Caco-2 (cell line): ENCODE measurements at places on chromosomes 7 and 10. TPM values are rescaled to one million over a fixed set of nuclear protein-coding genes. Genes with fewer than 3 reads are reported as not detected.
A peak's percentile ranks its signal among the peaks of the same experiment; 100 is the strongest.

DNA sequence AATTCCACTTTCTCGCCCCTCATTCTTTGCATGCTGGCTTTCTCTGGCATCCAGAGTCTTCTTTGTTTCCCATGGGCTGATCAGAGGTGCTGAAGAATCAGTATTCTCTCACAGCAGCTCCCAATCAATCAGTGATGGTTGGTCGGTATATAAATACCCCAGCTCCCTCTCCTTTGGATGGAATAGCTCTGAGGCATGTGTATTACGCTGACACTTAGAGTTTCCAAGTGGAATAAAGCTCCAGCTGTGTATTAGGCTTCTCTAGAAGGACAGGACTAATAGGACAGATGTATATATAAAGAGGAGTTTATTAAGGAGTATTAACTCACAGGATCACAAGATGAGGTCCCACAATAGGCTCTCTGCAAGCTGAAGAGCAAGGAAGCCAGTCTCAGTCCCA lies 218.3 kb upstream of the GRB10 start:
- no peak for DNase-seq

DNA sequence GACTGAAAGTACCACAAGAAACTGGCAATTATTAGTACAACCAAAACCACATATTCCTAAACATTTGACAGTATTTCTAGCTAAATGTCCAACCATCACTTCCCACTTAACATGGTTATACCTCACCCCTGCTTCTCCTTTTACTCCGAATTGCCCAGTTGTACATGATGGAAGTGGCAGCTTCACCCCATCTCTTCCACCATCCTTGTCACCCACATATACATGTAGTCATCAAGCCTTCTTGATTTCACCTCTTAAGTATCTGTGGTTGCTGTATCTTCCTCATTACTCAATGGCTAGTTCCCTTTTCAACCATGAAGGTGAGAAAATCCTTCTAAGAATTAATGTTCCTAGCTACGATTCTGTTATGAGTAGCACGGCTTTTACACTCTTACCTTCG lies 388.2 kb downstream of the CALN1 start:
- DNase-seq = no peak

GRCh38 chr10:121556455-121556854 lies 41.8 kb downstream of the FGFR2 start:
- DNase-seq = no peak

- no peak for DNase-seq
These were observed 115.4 kb downstream of the MLLT10 start for GRCh38 chr10:21649454-21649872.

The VWA2 gene
- 1.2 and 1.3 TPM in 2 replicates for total RNA-seq

The OR2A5 gene
- not detected in 2 replicates for total RNA-seq

GRCh38 chr7:129887865-129888264 lies 64.9 kb downstream of the UBE2H start:
- DNase-seq = no peak

The SFTPA1 gene
- not detected in 2 replicates for total RNA-seq

The IMMP2L gene
- 9.5 and 14.8 TPM in 2 replicates for total RNA-seq

GRCh38 chr10:63553473-63553872 lies 32.3 kb downstream of the REEP3 start:
- no peak for DNase-seq

- DNase-seq = no peak
These were observed 35.2 kb upstream of the FZD1 start for GRCh38 chr7:91228927-91229558.

The ZNF117 gene
- 5.8 and 7.2 TPM in 2 replicates for total RNA-seq

The OPN1SW gene
- not detected in 2 replicates for total RNA-seq

DNA sequence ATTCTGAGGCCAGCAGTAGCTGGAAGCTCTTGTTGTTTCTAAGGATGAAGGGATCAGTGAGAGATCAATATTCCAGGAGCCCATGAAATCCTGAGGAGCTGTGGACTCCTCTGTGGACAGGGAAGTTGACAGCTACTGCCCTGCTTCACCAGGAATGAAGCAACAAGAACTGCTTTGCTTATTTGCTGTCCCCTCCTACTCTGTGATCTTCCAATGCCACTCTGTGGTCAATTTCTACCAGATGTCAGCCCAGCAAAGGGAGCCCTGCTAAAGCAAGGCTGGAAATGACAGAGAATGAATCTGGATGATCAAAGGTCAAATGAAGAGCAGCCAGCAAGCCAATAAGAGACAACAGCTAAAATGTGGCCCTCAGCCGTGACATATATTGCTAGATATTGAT lies 227.5 kb upstream of the CHRM2 start:
- no peak for DNase-seq

GRCh38 chr10:116567335-116567734 lies 21.6 kb downstream of the PNLIP start:
- no peak for DNase-seq

DNA sequence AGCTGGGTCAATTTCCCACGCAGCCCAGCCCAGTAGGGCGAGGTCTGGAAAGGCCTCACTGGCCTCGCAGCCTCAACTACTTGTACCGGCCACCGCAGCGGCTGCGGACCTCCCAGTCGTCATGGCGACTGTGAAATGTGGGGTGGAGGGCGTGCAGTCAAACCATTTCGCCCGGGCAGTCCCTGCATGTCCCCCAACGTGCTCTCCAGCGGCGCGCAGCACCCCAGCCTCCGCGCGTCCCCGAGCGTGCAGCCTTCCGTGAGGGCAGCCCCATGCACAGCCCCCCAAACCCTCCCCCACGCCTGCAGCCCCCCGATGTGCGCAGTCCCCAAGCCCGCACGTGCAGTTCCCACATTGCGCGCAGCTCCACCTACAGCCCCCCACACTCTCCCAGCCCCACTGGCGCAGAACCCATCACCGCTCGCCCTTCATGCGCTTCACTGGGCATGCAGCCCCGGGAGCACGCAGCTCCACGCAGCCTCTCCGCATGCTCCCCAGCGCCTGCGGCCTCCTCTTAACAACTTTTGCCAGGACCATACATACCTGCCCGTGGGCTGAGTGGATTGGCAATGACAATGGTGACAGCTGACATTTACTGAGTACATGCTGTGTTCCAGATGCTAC lies 34.5 kb upstream of the SFTPD start:
- no peak for DNase-seq

The ARHGEF35 gene
- 15.7 and 20.5 TPM in 2 replicates for total RNA-seq

The TUBAL3 gene
- 0.39 TPM in 1 of 2 replicates, not detected in the other for total RNA-seq

The CH25H gene
- not detected in 2 replicates for total RNA-seq

GRCh38 chr7:24786941-24787340 lies 29.7 kb upstream of the GSDME start:
- DNase-seq = no peak

The LDB3 gene
- total RNA-seq = 0.09 TPM in 1 of 2 replicates, not detected in the other

DNA sequence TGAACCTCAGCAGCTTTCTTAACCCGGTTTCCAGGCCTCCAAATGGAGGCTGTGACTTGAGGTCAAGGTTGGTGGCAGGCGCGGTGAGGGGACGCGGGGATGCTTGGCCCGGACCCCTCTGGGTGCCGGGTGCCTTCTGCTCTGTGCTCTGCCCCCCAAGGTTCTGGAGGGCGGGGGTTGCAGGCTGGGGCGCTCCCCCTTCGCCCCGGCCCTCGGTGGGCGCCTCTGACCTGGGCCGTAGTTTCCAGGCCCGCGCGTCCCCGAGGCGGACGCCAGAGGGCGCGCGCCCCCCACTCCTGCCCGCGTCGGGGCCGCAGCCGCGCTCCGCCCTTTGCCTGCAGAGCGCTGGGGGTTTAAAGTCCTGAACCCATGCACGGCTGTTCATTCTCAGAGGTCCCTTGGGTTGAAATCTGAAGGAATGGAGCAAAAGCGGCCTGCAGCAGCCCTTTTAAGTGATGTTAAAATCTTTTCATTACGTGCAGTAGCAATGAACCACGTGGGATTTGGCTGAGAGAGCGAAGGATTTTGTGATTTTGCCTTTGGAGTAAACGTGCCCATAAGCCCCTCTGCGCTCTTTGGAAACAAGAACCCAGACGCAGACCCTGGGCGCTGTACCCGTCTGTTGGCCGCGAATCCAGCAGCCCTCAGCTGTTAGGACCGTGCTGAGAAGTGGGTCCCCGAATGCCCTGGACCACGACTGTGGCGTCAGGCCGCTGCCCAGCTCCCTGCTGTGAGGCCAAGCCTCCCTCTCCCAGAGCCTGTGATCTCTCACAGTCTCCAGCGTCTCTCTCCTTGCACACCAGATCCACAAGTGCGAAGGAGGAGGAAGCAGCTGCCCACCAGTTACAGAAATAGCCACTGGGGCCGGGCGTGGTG lies 135.0 kb downstream of the ACTR3B start:
- no peak for DNase-seq

The CC2D2B gene
- 0.39 and 0.77 TPM in 2 replicates for total RNA-seq

- no peak for DNase-seq
These were observed 100.1 kb upstream of the STK17A start for GRCh38 chr7:43482679-43483252.

DNA sequence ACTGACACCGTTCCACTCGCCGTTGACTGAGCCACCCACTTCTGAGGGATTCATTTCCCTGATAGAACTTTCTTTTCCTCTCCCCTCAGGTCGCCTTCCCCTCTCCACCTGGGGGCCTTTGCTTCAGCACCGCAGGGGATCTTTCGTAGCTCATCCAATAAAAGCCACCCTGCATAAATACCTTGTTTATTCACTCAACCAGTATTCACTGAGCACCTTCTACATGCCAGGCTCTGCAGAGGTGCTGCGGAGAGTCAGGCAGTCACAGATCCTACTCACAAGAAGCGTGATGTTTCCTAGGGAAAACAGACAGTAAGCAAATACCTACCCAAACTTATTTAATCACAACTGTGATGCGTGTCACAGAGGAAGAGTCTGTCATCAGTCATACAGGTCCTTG lies 127.7 kb downstream of the TEX36 start:
- no peak for DNase-seq

DNA sequence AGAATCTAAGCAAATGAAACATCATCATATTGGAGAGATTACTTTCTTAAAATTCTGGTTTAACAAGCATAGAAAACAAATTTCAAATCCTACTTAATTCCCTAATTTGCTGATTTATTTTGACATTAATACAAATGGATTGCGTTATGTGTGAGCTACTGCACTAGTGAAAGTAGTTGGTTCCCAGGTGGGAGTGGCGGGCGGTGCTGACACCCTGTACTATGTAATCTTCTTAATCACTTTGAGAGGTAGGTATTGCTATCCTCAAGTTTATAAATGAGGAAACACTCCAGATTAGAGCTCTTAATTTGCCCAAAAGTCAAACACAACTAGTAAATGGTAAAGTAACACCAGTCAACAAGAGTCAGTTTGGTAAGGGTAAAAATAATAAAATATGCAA lies 131.1 kb downstream of the ELAPOR2 start:
- no peak for DNase-seq

The ADGRA1 gene
- not detected in 2 replicates for total RNA-seq

DNA sequence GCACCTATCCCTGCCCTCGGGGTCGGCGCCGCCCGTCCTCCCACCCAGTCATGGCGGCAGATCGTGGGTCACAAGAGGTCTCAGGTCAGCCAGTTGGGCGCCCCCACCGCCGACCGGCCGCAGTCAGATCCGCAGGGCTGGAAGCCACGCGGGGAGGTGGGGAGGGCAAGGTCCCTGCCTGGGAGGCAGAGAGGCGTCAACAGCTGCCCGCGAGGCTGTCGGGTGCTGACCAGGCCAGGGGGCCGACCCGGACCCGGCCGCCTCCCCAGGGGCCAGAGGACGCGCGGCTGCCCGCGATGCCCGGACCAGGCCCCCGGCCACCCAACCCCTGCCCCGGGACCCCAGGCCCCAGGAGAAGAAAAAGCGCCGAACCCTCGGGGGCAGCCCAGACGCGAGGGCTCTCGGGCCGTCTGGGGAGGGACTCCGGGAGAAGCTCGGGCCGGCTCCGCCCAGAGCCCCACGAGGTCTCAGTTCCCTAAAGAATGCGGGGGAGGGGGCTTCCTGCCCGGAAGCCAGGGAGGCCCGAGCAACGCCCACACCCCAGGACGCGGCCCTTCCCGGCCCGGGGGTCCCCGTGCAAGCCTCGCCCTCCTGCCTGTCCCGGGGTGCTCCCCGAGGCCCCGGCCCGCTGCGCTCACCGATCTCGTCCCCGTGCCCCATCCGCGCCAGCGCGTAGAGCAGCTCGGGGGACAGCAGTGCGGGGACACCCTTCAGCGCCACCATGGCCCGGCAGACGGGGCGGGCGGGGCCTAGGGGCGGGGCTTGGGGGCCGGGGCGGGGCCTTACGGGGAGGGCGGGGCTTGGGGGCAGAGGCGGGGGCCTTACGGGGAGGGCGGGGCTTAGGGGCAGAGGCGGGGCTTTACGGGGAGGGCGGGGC lies at the start of gene FUOM:
TSS of gene FUOM (minus strand) at position 735 of the 877 bp plus-strand sequence. CDS start at position 723, 12 bp downstream.
- peak; percentile 91 for DNase-seq

- DNase-seq = no peak
These were observed 47.5 kb downstream of the INHBA start for GRCh38 chr7:41655426-41655825.

The FGFR2 gene
- total RNA-seq = 266 and 286 TPM in 2 replicates

DNA sequence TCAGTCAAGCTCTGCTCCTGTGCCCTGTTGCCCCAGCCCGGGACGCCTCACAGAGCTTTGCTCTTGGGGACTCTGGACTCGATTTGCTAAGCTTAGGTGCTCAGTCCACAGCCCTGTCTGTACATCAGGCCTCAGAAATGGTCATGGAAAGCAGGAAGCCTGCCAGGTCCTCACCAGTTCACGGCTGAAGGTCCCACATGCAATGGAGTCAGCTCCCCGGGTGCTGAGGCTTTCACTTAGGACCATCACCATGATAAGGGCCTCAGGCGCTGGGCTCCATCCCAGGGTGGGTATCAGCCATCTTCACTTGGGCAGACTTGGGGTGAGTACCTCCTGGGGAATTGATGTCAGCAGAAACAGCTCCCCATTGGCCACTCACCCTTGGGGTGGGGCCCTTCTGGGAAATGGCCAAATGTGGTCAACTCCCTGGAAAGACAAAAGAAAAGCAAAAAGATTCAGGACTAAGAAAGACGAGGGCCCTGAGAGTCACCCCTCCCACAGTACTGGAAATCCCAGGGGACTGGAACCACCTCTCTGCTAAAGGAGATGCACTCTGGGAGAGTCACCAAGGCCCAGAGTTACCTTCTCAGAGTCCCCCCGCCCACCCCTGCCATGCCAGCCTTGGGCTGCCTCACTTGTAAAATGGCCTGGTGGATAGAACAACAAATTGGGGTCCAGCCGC lies 37.6 kb downstream of the FAM53B start:
- no peak for DNase-seq

The GIMAP6 gene
- total RNA-seq = not detected in 2 replicates

- DNase-seq = no peak
These were observed 497.3 kb upstream of the GALNT17 start for GRCh38 chr7:70634610-70635068.

DNA sequence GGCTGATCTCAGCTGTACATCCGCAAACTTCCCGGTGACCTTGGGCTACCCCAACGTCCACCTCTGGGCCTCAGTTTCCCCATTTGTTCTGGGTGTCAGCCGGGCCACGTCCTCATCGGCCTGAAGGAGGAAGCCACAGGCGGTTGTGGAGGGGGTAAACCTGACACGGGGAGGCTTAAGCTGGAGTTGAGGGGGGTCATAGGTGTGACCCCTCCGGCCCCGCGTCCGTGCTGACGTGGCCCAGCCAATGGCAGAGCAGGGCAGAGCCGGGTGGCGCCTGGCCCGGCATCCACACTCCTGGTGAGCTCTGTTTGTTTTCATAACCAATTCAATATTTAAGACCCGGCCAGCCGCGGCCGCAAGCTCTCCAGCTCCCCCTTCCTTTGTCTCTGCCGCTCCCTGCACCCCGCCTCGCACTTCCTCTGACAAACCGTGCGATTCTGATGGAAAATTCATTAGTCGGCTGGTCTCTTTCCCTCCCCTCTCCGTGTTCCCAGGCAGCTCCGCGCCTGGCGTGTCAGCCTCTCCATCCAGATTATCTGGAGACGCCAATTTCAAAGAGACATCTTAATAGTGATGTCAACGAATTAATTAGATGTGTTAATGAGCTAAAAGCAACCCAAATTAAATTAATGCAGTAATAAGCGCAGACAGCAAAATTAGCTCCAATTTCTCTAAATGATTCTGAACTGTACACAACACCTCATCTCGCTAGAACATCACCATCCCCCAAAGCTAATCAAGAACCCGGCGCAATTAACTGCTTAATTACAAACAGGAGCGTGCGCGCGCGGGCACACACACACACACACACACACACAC lies 55.4 kb downstream of the MICALL2 start:
- no peak for DNase-seq

The FRAT2 gene
- 16.6 and 18.8 TPM in 2 replicates for total RNA-seq
